ENCODE measurements at places on chromosomes 5 and 9.

GRCh38 chr9:129493002-129493705 lies 127.7 kb downstream of the C9orf50 start:
- DNase-seq, result no peak

GRCh38 chr5:37859805-37860204 lies 20.0 kb upstream of the GDNF start:
- DNase-seq, result no peak

- DNase-seq, result no peak
Observed at GRCh38 chr9:128473104-128473503, 17.3 kb downstream of the ODF2 start.

DNA sequence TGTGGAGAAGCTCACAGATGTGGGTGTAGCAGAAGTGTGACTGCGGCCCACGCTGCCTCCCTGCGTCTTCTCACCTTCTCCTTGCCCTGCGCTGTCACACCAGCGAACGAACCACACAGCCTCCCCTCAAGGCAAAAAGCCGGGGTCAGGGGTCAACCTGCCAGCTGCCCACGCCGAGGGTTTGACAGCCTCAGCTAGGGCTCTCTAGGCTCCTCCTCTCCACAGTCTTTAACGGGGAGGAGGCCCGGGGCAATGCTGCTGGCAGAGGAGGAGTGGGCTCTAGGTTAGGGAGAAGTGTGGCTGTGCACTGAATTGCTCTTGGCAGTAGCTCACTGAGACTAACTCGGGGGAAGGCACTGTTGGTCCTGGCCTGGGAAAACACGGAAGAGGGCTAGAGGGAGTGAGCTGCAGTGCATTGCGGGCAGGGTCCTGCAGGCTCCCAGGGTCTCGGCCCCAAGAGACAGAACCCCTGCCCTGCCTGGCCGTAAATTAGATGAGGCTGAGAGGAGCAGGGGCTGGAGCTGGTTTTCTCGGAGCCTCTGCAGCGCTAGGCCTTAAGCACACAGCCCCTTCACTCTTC lies 4.2 kb upstream of the TRIM52 start:
- no peak for DNase-seq

- DNase-seq, result no peak
Observed at GRCh38 chr5:54639621-54640020, 122.1 kb downstream of the SNX18 start.

- no peak for DNase-seq
Observed at GRCh38 chr9:120396418-120396817, 183.5 kb downstream of the CDK5RAP2 start.

DNA sequence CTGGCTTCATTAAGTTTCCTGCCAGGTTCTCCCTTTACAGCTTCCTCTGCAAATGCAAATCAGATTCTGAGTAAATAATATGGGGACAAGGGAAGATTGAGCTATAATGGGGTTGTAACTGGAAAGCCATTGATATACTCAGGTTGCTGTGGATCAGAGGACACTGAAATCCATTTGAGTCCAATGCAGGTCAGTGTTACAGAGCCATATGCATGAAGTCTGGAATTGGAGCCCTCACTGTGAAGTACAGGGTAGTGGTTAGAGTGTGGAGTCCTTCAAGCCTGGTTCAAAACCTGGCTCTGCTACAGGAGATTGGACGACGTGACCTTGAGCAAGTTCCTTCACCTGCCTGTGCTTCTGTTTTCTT lies 48.7 kb downstream of the TIMD4 start:
- DNase-seq, result no peak

DNA sequence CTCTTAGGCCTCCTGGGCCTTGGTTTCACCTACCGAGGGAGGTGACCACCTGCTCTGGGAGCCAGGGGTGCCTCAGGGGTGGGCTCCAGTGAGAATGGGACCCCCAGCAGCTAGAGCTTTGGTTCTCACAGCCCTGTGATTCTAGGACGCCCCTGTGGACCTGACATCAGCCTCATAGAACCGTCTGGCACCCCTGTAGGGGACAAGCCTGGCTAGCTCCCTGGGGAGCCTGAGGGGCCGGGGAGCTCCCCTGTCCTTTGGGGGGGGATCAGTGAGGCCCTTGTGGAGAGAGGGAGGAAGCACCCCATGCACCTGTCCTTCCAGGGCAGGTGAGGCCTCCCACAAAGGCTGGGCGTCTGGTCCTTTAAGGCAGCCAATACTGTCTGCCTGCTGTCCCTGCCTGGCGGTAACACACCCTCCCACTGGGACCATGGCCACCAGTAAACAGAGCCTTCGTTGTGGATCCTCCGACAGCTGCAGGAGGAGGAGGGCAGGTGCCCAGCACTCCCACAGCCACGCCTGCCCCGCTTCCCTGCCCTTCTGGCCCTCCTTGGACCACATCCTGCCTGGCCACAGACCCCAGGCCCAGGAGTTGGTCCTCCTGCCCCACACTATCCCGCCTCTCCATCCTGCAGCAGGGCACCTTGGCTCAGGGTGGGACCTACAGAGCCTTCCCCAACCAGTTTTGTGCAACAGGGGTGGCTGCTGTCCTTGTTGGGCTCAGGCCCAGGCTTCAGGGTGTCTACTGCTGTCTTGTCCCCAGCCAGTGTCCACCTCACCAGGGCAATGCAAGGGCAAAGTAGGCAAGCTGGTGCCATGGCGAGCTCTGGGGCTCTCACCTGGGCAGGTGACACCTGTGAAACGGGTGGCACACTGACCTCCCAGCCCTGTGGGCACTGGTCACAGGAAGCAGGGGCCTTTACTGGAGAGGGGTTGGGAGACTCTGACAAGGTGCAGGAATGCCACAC lies 3.0 kb upstream of the TUBB4B start:
- no peak for DNase-seq

DNA sequence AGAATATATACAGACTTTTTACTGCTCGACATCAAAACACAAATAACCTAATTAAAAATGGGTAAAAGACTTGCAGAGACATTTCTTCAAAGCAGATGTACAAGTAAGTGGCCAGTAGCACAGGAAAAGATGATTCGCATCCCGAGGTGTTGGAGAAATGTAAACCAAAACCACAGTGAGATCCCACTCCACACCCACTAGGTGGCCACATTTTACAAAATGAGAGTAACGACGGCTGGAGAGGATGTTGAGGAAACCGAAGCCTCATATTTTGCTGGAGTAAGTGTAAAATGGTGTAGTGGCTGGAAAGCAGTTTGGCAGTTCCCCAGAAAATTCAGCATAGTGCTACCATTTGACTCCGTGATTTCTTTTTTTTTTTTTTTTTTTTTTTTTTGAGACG lies 21.3 kb upstream of the GBGT1 start:
- peak; percentile 60 for DNase-seq

GRCh38 chr9:102106439-102106838 lies 368.0 kb upstream of the GRIN3A start:
- DNase-seq, result no peak

- DNase-seq, result no peak
Observed at GRCh38 chr5:25975885-25976284, 1062.5 kb downstream of the CDH9 start.

DNA sequence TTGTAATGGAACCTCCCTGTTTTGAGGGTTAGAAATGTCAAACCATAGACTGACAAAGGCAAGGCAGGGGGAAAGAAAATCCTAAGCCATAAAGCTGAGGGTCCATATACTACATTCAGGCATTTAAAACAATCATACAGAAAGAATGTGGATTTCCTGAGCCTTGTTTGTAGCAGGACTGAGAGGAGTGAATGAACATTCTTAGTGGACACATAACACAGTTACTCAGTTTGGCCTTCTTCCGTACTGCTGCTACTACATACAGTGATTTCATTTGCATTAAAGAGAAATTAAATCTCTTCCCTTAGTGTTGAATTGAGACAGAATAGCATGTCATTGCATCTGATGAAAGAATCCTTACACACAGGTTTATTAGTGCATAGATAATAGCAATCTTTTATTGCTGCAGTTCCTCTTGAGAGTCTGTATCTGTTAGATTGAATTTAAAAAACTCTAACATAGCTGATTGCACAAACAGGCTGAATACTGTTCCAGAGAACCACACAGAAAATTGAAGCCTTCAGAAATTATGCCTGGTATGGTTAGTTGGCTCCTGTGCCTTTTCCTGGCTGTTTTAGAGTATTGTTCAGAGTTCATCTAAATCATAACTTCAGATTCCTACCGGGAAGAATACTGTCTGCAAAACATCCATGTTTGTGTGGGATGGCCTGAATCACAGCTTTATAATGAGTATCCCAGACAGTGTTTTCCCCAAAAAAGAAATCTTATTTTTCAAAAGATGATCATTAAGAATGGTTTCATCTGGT lies 2.0 kb upstream of the MTX3 start:
- DNase-seq, result no peak

DNA sequence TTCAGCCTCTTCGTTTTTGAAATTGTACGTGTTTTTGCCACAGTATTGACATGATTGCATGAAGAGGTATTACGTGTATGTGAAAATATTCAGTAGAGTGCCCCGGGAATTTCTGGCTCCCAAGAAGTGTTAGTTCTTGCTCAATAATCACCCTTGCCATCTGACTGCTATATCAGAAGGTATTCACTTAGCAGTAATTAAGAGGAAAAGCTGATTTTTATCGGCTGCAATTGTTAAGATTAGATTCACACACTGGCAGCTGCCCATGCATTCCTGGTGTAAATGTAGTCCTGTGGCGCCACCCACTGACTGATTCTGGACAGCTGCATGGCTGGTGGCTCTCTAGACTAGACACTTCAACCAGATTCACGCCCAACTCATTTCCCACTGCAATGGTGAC lies 440.1 kb upstream of the ADAMTS16 start:
- DNase-seq, result peak; percentile 17

DNA sequence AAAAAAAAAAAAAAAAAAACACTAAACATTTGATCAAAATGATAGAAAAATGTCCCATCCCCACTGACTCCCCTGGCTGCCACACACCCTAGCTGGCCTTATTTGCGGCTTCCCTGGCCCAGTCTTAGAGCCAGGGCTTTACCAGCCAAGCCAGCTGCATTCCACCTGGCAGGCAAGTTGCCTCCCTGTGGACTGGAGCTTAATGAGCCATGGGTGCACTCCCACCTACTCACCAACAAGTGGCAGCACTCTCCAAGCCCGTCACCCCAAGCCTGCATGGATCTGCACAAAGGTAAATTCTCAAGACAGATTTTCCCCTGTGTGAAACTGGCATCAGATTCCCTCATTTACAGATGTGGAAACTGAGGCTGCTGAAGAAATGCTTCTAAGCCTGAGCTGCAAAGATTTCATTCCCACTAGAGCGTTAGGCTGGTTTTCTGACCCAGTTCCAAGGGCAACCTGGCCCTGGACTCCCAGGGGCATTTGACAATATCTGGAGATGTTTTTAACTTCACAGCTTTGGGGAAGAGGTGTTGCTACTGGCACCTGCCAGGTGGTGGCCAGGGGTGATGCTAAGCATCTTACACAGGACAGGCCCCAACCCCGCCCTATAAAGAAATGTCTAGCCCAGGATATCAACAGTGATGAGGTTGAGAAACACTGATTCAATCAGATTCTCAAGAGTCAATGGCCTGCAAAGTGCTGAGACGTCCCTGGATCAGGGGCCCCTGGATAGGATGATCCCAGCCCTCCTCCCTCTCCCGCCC lies 21.9 kb upstream of the VDAC1 start:
- DNase-seq, result no peak

DNA sequence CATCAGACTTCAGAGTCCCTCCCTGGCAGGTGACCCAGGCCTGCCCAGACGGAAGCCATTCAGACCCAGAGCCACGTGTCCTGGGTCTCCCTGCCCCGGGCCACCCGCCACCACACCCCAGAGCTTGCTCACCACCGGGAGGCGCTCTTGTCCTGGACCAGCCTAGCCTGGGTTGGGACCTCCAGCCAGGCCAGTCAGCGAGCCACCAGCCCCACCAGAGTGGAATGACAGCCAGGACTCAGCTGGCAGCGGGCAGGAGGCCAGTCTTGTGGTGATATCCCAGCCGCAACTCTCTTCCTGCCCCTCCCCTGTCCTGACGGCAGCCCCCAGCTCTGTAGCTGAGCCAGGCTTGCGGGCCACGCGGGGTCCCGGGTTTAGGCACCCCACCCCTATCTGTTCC lies 1.7 kb upstream of the PTGDS start:
- peak; percentile 80 for DNase-seq

DNA sequence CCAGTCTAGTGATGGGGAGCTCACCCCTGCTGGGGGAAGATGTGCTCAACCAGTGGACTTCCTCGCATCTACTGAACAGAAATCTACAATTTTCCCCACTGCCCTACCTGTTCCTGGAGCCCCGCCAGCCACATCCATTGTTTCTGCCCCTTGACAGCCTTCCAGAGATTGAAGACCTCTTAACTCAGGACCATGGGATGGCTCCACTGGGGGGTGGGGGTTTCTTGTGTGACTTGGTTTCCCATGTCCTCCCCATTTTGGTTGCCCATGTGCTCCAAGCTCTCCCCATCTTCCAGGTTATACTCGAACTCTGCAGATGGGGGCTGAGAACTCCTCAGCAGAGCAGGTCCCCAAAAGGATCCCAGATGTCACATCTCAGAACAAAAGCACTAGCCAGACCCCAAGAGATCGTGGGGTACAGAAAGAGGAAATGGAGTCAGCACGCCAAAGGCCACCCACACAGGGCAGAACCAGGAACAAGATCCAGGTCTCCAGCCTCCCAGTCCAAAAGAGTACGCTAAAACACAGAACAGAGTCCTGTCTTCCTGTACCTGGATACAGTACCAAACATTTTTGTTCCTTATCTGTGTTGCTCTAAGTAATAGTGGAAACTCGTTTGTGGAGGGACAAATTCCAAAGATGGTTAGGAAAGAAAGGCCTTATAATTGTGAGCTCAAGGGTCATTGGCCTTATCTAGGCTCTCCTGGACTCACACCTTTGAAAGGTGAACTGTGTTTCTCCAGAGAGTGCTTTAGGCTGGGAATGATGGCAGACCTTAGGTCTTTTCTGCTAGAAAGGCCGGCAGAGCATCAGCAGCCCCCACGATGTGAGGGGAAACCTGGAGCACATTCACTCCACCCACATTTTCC lies 15.8 kb downstream of the CORO2A start:
- DNase-seq, result no peak

DNA sequence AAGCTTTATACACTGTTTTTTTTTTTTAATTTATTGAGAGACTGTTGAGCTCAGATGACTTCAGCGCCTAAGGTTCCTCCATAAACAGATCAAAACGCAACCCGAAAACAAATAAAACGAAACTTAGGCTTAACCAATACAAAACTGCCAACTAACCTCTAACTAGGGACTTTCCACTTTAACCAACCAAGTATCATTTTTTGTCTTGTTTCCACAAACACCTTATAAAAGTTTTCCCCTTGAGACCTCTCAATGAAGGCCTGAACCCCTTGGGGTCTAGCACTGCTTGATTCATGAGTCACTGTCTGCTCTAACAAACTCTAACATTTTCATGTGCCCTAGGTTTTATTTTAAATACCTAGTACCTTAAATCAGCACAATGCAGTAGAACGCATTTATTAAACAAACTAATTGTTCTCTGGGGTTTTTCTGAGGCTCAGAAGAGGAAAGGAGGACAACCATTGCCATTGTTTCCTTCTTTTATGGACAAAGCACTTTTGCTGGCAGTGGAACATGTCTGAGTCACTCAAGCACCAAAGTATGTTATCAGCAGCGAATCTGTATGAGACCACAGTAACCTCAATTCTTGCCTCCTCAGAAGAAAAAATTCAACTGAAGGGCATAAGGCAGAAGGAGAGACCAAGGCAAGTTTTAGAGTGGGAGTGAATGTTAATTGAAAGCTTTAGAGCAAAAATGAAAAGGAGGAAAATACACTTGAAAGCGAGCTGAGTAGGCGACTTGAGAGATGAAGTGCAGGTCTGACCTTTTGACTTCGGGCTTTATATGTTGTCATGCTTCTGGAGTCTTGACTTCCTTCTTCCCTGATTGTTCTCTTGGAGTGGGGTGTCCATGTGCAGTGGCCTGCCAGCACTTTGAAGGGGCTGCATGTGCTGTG lies 97.7 kb upstream of the HCN1 start:
- DNase-seq, result no peak

GRCh38 chr5:170634256-170634990 lies 130.6 kb downstream of the KCNIP1 start:
- DNase-seq, result no peak

All from frontal cortex (tissue), 4 donors.